ENCODE measurements at places on chromosomes 6 and 20.

- DNase-seq: peak; percentile 15
Observed at GRCh38 chr6:56595490-56596122, 47.1 kb downstream of the DST start.

DNA sequence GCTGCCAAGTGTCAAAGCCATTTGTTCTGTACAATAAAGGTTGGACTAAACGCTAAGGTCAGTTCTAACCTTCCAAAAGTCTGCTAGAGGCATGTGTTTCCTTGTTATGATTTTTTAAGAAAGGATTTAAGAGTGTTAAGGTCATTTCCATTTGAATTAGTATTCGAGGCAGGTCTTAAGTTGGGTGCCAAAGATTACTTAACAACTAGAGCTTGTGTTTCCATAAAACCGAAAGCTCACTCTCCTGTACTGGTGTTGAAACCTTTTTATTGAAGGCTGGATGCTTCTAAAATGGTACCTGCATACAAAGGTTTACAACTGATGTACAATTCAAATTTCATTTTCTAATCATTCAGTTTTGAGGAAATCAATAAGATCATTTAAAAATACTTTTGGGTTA lies 82.4 kb downstream of the RNF144B start:
- DNase-seq: no peak

GRCh38 chr20:37542281-37542680 lies 14.6 kb upstream of the BLCAP start:
- DNase-seq: no peak

DNA sequence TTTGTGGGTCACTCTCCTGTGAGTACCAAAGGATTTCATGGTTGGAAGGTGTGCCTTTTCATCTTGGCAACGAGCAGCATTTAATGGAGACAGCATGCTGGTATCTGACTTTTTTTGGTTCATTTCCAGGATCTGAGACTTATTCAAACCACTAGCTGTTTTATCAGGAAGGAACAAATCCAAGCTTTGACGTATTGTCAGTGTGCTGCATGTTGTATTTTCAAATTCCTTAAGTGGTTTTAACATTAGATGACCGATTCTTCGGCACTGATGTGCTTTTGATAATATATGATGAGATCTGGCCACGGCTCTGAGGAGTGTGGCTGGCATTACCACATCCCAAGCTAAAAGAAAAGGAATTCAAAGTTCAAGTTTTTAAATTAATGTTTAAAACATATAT lies 6.4 kb downstream of the RMND1 start:
- no peak for DNase-seq

DNA sequence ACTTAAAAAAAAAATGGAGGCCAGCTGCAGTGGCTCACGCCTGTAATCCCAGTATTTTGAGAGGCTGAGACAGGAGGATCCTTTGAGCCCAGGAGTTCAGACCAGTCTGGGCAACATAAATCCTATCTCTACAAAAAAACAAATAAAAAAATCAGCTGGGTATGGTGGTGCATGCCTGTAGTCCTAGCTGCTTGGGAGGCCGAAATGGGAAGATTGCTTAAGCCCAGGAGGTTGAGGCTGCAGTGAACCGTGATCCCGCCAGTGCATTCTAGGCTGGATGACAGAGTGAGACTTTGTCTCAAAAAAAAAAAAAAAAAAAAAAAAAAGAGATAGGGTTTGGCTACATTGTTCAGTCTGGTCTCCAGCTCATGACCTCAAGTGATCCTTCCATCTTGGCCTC lies 29.7 kb downstream of the MYO6 start:
- DNase-seq: no peak

- no peak for DNase-seq
Observed at GRCh38 chr6:144683216-144684070, 398.3 kb downstream of the UTRN start.

GRCh38 chr6:111813237-111813636 lies 60.0 kb downstream of the FYN start:
- no peak for DNase-seq

GRCh38 chr20:25032065-25032477 lies 25.9 kb downstream of the ACSS1 start:
- DNase-seq: no peak

DNA sequence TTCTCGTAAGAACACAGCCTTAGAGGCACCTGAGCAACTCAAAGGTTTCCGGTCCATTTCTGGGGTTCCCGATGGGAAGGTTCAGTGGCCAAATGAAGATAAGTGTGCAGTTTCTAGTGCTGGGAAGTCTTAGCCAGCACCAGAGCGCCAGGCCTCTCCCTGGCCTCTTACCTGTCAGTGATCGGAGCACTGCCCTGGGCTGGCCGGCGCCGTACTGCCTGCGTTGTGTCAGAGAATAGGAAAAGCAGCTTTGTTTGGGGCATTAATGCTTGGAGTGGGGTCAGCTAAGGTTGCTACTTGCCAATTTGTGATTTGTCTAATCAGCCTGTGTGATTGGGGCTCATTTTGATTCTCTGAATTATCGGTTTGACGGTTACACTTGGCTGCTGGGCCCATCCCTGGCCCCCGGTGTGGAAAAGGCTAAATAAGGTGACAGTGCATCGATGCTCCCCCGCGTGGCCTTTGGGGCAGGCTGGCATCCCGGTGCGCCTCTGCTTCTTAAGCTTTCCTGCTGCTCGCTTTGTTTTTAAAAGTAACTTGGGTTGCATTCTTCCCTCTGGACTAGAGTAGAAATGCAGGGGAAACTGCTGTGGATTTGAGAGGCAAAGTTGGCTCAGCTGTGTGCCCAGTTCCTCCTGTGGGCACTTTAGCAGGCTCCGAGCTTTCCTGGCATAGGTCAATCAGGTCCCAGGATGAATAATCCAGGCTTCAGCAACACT lies 51.8 kb downstream of the TCP11 start:
- DNase-seq: no peak

GRCh38 chr6:133456439-133456838 lies 215.3 kb downstream of the EYA4 start:
- no peak for DNase-seq

GRCh38 chr6:77447254-77447653 lies 16.0 kb downstream of the HTR1B start:
- no peak for DNase-seq

DNA sequence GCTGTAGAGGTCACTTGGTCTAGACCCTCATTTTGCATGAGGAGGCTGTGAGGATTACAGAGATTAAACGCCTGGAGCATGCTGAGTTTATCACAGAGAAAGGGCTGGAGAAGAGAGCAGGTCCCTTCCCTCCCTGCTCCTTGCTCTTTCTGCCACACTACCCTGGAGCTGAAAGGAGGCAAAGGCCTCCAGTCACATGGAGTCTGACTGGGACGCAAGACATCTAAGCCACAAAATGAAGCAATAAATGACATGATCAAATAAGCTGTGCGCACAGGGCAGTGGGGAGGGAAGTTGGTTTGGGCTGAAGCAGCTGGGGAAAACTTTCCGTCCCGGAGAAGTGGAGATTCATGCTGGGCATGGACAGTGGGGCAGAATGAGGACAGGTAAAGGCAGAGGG lies 33.3 kb downstream of the ATXN1 start:
- DNase-seq: no peak

DNA sequence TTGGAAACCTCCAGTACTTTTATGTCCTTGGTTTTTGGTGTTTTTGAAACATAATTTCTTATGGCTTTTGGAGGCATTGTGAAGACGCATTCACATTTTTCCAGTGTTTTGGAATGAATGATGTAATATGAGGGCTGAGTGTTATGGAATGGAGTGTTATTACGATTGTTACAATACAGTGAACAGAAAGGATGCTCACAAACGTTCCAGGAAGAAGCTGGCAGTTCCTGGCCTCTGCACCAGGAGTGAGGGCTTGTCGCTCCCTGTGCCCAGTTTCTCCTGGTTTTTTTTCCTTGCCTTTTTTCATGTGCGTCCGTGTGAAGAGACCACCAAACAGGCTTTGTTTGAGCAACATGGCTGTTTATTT lies 20.3 kb downstream of the GMPR start:
- no peak for DNase-seq

DNA sequence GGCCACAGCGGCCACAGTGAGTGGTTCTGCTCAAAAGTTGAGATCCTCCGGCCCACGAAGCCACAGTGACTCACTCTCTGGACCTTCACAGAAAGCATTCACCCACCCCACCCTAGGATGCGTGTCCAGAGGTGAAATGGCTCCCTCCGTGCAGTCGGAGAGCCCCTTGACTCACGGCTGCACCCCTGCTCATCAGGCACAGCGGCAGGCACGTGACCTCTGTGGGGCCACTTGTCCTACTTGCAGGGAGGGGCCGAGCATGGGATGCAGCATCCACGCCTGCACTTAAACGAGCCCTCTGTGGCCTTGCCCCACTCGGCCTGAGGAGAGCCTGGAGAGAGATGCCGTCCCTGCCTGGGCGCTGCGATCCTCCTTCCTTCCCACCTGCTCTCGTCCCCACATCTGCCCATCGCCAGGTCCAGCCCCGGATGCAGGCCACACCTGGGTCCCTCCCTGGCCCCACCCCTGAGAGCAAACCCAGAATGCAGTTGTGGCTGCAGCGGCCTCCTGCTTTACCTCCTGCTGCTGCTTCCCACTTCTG lies 28.7 kb downstream of the NTSR1 start:
- DNase-seq: no peak

DNA sequence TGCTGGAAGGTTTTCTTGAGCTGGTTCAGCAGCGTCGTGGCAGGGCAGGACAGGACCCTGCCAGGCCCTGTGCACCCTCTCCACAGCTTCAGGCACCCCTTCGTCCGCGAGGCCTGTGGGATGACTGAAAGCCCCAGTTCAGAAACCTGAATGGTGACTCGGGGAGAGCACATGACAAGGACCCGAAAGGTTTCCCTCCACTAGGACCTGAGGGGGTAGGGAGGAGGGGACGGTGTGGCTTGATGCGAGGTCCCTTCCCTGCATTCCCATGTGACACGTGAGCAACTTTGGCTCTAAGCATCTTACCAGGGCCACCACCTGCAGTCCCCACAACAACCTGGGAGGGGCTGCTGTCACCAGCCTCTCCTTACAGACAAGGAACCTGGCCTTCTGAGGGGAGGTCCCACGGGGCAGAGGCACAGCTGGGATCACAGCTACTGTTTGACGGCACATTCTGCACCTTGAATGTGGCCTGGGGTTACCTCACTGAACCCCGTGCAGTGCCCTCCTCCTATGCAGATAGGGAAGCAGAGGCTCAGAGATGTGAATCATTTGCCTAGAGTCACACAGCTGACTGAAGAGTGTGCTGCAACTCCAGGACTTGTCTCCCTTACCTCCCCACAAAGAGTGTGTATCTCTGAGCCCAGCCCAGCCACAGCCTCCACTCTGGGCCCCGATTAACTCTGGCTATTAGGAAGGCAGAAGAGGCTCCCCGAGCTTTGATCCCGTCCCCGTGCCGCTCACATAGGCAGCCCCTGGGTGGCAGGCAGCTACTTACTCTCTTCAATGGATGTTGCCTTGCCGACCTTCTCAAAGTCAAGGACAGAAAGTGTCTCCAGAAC lies 84.6 kb downstream of the PTPN1 start:
- DNase-seq: no peak

DNA sequence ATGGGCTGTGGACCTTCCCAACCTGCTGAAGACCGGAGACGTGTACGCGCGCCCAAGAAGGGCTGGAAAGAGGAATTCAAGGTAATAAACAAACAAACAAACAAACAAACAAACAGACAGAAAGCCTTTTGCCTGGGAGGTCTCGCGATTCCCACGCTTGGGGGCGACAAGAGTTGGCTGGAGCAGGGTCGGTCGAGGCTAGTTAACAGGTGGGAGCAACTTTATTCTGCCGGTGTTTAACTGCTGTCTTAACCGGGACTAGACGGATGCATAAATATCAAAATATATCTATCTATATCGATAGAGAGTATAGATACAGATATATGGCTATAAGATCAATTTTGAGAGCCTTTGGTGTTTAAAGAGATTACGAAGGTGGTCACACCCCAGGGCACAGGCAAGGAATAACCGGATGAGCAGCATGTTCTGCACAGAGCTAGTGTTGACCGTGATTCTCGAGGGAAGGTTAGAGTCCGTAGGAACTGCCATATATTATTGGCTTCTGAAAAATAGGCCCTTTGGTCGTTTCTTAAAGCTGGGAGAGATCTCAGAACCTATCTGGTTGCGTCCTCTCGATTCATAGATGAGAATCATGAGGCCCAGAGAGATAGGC lies 514 bp downstream of the STMND1 start:
- DNase-seq: no peak

DNA sequence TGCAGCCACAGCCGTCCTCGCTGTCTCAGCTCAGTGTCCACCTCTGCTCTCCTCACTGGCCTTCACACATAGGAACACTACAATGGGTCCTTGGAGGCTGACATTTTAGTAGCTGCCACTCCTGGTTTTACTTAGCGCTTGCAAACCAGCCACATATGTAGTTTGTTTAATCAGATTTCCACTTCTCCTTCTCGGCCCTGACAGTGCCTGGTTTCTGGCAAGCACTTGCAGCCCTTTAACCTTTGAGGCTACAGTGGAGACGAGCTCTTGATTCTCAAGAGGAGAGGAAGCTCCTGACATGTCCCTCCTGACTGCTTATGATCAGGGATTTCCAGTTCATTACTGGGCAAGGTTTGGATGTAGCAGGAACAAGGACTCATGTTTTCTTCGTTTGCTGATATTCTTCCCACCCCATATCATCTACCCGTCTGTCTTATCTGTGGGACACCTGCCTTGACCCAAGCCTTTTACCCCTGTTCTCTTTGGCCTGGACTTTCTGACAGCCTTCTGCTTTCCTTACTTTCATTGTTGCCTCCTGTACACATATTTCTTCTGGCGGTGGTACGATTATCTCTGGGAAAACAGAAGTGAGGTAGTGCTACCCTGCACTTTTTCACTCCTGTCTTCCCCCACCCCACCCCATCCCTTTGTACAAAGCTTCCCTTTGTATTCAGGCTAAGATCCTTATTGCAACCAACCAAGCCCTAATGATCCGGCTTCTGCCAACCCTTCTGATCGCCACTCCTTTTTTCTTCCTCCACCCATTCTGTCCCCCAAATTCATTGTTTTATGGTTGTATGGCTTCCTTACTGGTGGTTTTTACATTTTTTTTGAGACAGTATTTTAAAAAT lies 31.2 kb downstream of the CEP43 start:
- DNase-seq: no peak

GRCh38 chr6:39449022-39449421 lies 126.5 kb upstream of the KCNK16 start:
- DNase-seq: no peak

GRCh38 chr20:408843-409696 lies 971 bp downstream of the RBCK1 start:
- DNase-seq: no peak

DNA sequence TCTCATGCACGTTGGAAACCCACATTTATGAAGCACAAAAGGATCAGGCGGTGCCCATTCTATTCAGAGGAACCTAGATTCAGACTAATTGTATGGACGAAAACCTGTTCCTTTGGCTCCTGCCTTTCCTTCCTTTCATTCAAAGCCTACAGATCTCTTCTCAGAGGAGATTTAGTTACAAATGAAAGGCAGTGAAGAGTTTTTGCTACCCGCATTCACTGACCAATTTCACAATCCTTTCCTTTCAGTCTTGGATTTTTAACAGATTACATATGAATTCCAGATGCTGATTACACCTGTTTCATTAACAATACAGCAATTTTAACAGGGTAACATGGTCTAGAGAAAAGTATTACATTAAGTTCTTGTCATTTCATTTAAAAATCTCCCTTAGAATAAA lies 32.0 kb downstream of the TMEM242 start:
- DNase-seq: no peak

Measured in GM13977 (cell line).